ENCODE measurements at places on chromosomes 7 and 10.

GRCh38 chr7:5212633-5213285, 22.7 kb downstream of the WIPI2 start:
- no peak for DNase-seq

DNA sequence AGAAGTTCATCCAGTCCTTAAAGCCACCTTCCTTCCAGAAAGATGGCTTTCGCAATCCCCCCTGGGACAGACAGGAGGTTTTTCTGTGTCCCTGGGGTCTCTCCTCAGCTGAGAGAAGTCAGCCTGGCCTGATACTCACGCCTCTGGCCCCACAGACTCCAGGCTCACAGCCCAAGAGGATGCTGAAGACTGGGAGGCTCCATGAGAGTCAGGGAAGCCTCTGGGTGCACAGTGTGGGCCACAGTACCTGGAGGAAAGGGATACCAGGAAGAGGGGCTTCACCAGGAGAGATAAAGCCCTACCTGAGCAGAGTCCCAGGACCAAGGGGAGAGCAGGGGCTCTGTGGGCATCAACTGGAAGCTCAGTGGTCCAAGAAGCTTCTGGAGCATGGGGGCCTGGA, 324.4 kb downstream of the GRID1 start:
- DNase-seq = no peak

GRCh38 chr7:6623589-6624245, 8.3 kb downstream of the ZNF853 start:
- no peak for DNase-seq

DNA sequence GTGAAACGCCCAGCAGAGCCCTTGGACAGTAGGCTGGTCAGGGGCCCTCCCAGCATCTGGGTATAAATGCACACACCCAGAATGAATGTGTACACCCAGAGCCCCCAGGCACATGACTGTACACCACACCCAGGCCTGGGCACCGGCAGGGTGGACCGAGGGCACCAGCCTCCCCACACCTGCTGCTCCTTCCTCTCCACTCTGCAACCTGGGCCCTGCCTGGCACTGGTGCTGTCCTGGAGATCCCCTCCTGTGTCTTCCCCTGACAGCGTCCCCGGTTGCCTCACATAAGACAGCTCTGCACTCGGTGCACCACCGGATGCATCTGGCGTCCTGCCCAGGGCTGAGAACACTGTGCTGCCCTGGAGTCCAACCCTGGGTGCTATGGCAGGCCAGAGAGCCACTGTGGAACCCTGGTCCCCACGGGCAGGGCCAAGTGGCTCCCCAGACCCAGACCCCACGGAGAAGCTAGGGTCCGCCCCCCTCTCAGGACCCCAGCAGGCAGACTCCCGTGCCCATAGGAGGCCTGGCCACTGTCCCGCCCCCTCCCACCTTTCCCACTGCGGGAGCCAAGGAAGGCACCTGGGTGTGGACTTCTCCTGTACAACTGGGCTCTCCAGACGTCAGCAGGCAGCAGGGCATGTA, 6.6 kb downstream of the RASGEF1A start:
- DNase-seq = no peak

GRCh38 chr7:155193716-155194115, 104.0 kb upstream of the INSIG1 start:
- DNase-seq = peak; percentile 33

DNA sequence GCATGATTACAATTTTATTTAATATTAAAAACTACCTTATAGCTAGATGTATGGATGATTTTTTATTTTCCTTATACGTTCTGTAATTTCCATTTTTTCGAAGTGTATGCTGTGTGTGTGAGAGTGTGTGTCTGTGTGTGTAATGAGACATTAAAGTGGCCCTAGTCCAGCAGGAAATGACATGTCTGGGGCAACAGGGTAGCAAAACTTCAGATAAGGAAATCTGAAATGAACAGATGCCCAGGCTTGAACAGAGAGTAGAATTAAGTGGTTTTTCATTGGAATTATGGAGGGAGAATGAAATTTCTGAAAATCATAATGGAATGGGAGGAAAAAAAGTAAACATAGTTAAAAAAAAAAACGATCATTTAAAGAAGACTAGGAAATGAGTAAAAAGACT, 200.6 kb downstream of the NRG3 start:
- DNase-seq = no peak

DNA sequence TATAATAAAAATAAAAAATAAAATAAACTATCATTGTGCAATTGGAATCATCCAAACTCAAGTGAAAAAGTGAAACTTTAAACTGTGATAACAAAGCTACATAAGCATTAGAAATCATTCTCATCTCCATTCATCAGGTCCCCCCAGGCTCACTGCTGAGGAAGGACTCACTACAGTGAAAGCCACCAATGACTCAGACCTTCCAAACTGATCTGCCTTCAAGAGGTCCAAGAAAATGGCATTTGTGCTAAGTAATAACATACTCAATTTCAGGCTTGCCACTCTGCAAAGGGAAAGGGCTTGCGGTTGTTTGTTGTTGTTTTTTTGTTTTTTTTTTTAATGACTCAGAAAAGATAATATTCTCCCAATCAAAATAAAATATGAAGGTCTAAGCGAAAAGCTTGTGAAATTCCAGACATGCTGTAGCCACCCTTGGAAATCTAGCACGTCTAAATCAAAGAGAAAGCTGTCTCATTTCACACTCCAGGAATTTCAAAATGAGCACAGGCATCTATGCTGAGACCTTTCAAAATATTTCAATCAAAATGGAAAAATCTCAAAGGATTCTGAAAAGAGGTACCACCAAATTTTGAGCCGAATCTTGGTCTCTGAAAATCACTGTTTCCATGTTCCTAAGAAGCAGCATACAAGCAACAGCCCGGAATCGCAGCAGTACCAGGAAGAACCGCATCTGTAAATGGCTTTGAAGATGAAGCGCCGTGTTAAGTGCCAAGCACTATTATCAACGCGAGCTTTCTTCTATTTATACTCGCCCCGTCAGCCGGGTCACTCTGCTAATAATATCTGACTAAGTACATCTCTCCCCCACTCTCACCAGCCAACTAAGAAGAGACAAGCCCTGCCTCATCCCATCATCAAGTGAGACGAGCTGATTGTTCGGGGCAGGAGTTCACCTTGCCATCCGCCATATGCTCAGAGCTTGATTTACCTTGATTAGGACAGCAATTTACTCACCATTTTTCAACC, 13.5 kb downstream of the SFMBT2 start:
- no peak for DNase-seq

- no peak for DNase-seq
These were observed 482.1 kb downstream of the DNAJB6 start for GRCh38 chr7:157818701-157819454.
